ENCODE measurements at places on chromosomes 3 and 15.

DNA sequence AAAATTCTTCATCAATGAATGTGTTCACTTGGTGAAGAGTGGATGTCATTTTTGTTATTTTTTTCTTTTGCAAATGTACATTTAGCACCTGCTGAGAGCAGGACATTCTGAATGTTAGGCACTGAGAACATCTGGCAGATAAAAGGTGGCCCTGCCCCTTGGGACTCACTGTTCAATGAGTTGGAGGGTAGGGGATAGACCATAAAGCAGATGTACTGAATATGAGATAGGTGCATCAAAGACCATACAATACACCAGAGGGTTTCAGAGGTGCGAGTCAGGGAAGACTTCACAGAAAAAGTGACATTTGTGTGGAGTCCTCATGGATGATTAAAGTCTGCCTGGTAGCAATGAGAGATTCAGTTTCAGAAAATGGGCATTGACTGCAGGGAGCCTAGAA is 34.2 kb downstream of the EEFSEC start:
- no peak for DNase-seq

- no peak for DNase-seq
Observed at GRCh38 chr3:37453393-37454389, 279.3 kb upstream of the LRRFIP2 start.

DNA sequence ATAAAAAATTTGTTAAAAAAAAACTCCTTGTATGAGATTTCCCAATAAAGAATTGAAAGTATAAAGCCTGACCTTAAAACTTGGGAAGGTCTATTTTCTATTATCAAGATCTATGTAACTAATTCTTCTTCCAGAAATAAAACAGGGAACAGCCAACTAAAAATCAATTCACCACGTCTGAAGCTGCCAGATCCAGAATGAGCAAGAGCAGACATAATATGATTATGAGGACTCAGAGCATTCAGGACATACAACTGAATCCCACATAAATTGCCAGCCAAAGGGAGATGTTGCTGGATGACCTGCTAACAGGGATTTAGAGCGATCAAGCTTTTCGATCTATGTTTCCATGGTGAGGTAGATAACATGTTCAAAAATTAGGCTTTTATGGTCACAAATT is 1151.3 kb upstream of the CADM2 start:
- DNase-seq: no peak

DNA sequence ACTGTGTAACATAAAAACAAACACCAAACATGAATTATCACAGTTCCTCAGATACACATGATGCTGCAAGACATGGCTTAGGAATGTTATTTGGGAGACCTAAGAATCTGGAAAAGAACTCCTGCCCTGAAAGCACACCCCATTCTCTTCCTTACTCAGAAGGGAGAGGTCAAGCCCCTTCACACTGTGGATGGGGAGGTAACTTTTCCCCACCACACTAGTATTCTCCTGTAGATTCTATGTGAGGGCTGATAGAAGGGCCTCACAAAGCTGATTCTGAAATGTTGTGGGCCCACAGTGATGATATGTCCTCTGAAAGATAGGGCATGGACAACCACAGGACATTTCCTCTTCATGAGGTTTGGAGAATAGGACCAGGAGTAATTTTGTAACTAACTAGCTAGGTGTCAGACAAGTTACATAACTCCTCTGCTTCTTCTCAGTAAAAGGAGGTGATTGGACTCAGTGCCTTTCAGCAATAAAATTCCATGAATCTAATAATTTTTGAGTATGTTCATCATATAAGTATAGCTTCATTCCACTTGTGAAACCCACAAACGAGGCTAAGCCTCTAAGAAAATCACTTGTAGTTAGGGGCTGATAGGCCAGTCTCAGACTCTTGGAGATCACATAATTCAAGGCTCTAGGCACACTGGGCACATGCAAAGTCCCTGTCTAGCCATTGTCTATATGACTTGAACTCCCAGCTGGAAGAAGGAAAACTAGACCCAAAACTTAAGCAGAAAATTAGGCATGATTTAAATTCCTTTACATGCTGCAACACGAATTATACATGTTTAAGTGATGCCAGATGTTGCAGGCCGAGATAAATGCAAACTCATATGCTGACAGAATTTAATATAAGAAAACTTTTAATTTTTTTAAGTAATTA is 7.5 kb downstream of the PTX3 start:
- no peak for DNase-seq

DNA sequence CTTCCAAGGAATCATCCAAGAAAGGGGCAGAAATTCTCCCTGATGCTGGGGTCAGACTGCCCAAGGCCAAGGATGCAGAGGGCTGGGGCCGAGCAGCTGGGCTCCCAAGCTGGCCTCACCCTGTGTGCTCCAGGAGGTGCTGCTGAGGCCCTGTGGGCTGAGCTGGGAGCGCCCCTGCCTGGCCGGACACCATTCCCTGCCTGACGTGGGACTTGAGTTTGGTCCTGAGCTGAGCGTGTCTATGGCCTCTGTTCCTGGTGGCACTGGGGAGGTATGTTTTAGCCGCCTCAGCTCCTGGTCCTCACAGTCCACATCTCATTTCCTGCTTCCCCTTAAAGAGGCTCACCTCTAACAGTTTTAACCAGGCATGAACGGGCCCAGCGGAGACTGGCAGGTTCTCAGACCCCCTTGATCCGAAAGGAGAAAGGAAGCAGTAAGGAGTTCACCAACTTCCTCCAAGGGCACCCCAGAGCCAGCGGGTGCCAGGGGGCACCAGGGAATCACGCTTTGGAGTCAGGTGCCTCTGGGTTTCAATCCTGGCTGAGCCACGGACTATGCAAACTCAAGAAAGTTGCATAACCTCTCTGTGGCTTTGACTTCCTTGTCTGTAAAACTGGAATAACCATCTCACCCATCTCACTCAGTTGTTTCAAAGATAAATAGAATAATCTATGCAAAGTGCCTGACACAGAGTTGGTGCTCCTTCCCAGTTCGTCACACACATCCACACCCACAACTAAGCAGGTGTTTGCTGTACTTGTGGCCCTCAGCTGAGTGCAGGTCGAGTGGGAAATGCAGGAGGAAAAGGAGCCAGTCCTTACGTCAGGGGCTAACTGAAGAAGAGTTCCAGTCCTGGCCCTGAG is 48.6 kb downstream of the SLC12A8 start:
- peak; percentile 8 for DNase-seq

GRCh38 chr15:101012326-101013200 is 93.4 kb downstream of the LRRK1 start:
- no peak for DNase-seq

- no peak for DNase-seq
Observed at GRCh38 chr3:14001136-14001535, 121.3 kb upstream of the WNT7A start.

GRCh38 chr3:183807209-183807728 is 18.1 kb downstream of the MAP6D1 start:
- no peak for DNase-seq

DNA sequence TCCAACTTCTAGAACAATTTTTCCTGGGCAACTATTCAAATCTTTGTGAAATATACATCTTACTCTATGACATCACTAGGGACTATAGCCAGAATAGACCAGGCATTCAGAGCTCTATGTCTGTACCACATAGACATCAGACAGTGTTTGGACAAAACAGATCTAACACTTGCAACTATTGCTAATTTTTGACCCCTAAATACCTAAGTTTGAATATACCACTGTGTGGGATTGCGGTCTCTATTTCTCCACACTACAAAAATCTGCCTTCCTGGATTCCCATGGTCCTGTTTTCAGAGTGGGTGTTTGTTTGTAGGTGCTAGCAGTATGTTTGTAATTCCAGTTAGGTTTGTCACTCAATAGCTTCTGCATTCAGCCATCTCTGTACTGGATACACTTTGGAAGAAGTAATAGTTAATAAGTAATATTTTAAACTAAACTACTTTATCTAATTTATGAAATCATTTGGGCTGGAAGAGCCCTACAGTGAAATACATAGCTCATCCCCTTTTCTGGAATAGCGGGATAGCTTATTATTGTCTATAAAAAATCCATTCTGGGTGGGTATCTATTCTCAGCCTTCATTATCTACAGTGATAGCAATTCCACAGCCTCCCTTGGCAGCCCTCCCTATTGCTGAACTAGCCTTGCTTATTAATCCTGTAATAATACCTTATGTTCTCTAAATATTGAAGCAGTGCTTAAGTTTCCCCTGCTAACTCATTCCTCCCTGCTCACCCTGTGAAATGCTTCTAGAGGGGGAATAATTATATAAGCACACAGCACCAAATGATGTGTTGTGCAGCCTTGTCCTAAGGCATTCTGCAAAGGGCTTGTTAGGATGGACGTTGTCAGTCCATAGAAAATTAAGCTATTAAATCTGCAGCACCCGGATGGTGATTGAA is 49.4 kb downstream of the RBMS3 start:
- DNase-seq: no peak

GRCh38 chr15:88637436-88637835 is 1.4 kb upstream of the ISG20 start:
- DNase-seq: no peak

- no peak for DNase-seq
Observed at GRCh38 chr3:59277816-59278215, 228.0 kb upstream of the CFAP20DC start.

DNA sequence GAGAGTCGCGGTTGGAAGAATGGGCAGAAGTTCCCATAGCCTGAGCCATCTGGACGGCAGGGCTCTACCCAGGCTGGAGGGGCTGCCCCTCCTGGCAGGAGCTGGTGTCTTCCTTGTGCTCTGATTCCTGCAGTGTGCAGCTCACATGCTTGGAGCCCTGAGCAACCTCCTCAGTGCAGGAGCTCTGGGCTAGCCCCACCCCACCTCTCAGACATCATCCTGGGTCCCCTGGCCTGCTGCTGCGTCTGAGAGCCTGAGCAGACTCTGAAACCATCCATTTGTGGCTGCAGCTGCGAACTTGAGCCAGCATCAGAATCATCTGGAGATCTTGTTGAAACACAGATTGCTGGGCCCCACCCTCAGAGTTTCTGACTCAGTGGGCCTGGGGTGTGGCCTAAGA is 42.8 kb downstream of the POMGNT2 start:
- no peak for DNase-seq

GRCh38 chr3:158802409-158803268 is 785 bp downstream of the MFSD1 start:
- DNase-seq: no peak

GRCh38 chr3:46678280-46678679 is 15.2 kb downstream of the ALS2CL start:
- no peak for DNase-seq

DNA sequence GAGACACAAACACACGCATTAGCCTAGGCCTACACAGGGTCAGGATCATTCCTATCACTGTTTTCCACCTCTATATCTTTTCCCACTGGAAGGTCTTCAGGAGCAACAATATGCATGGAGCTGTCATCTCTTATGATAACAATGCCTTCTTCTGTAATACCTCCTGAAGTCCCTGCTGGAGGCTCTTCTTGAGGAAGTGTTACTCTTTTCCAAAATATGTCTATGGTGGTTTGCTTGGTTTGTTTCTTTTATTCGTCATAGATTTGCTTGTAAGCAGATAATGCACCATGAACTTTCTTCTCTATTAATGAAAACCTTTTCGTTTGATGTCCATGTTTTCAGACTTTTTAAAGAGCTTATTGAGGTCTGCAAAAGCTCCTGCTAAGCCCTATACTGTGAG is 109.3 kb downstream of the GMPS start:
- DNase-seq: no peak

DNA sequence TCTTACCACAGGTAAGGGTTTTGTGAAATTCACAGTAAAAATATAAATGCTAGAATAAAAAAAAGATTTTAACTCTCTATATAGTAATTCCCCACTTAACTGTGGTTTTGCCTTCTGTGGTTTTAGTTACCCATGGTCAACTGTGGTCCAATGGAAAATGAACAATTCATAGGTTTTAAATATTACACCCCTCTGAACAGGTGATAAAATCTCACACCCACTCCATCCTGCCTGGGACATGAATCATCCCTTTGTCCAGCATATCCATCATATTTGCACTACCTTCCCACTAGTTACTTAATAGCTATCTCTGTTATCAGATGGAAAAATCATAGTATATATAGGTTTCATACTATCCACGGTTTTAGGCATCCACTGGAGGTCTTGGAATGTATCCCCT is 49.2 kb downstream of the HDGFL3 start:
- DNase-seq: no peak

DNA sequence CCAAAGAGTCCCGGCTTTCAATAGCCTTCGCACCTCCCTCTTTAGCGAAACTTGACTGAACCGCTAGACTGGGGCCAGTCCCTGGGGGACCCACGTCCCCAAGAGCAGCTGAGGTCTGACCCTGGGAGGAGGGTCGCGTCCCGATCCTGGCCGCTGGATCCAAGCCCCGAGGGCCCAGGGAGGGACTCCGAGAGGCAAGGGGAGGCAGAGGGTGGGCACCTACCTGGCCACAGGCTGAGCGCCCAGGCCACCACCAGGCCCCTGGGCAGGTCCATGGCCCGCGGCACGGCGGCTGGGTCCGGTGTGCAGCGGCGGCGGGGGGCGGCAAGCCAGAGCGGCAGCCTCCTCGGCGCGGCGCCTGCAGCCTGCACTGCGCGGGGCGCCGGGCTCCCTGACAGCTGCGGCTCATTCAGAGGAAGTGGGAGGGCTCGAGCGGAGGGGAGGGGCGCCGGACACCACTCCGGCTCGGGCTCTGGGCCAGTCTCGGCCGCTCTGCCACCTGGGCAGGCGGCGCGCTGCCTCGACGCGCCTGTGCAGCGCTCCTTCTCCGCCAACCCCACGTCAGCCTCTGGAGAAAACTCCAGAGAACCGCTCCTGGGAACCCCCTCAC is at the start of gene ITGA11:
Gene ITGA11 (minus strand): TSS at position 372 of the 610 bp plus-strand sequence. CDS start 97 bp downstream, at position 275.
- DNase-seq: no peak

DNA sequence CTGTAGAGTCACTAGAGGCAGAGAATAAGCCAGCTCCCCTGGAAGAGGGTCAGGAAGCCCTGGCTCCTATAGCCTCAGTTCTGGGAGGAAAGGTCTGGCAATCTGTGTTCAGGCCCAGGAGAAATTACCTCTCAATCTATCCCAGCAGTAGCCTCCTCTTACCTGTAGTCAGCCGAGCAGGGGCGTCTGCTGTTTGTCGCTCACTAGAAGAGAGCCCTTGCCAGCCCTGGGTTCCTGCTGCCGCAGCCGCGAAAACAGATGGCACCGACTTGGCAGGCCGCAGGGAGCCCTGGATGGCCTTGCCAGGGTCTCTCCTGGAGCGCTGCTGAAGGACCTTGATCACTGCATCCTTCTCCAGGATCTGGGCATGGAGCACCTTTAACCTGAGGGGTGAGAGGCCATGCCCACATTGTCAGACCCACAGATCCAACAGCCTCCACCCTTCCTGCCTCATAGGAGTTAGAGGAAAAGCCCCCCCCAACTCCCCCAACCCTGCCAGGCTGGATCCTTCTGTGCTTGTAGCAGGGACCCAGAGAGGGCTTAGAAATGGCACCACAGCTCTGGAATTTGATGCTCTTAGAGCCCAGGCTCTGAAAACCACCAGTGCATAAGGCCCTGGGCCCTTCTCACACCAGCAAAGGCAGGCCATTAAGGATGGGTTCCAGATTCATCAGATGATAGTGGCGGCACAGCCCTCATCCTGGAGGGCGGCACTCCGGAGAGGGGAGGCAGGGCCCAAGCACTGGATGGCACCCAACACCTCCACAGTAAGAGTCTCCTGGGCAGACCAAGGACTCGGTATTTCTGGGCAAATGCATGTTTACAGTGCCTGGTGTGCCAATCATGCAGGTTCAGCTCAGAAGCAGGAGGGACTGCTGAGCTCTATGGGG is 14.9 kb downstream of the AMOTL2 start:
- DNase-seq: no peak

Measured in Panc1 (cell line).